GDM1 (cell line): ENCODE measurements at places on chromosomes 2 and 18.

DNA sequence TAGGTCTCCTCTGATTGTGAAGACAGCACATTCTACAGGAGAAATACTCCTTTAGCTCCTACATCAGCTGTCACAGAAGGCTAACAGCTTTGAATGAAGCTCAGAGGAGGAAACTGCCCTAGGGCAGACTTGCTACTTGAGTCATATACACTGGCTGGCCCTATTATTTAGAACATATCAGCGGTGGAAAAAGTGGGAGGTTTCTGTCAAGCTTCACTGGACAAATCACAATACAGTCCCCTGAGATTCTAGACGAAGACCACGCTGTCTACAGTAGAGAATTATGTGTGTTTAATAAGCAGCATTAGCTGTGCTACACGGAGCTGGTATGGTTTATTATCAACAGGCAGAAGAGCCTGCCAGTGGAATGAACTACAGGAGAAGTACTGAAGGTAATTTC lies 230.9 kb upstream of the FSIP2 start:
- no peak for DNase-seq

DNA sequence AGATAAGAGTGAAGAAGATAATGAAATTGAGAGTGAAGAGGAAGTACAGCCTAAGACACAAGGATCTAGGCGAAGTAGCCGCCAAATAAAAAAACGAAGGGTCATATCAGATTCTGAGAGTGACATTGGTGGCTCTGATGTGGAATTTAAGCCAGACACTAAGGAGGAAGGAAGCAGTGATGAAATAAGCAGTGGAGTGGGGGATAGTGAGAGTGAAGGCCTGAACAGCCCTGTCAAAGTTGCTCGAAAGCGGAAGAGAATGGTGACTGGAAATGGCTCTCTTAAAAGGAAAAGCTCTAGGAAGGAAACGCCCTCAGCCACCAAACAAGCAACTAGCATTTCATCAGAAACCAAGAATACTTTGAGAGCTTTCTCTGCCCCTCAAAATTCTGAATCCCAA lies 15.7 kb downstream of the MSH6 start:
- no peak for DNase-seq

- DNase-seq, result no peak
Measured at GRCh38 chr18:54229421-54230059, 5.1 kb upstream of the MBD2 start.

GRCh38 chr2:140498360-140498759 lies 1632.5 kb downstream of the LRP1B start:
- DNase-seq, result no peak

DNA sequence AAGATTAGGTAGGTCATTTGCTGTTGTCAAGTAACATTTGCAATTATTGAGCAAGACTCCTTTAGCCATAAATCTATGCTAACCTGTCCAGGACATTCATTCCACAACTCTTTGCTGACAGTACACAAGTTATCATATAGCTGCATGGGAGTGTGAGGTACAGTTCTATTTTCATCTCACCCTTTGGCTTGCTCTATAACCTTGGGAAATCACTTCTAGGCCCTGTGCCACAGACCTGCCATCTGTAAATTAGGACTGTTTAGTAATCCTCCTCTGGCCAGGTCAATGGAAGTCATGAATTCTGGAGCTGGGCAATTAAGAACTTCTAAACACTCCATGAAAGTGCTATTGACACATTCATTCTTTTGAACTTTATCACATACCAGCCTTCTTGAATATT lies 34.6 kb upstream of the PAIP2B start:
- no peak for DNase-seq

DNA sequence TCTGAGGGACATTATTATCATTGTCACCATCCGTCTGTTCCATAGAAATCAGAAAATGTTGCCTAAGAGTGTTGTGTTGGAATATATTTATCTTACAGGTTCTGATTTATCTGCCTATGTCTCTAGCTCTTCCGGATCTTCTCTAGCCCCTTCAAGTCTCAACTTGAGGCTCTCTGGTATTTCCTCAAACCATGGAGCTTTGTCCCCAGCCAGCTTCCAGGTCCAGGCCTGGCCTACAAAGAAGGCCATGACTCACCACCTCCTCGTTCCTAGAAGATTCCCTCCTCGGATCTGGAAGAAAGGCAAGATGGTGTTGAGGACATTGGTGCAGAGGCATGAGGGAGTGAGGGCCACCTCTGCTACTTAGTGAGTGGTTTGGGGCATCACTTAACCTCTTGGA lies 122.1 kb upstream of the TRIB2 start:
- DNase-seq, result no peak

- no peak for DNase-seq
Measured at GRCh38 chr2:137172162-137172561, 406.8 kb downstream of the THSD7B start.

DNA sequence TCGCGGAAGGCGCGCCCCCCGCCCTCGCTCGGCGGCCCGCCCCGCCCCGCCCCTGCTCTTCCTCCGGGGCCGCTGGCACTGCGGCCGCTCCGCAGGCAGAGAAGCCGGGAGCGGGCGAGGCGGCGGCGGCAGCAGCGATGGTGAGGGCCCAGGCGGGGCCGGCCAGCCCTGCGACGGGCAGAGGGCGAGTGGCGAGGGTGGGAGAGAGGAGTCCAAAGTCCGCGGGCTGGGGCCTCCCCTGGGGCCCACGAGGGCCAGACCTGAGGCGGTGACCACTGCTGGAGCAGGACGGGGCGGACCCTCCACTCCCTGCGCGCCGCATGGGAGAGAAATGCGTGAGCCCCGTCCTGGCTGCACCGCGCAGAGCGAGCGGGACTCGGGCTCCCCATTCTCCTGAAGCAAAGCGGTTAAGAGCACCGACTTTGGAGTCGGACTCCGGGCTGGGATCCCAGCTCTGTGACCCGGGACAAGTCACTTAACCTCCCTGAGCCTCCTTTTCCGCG lies at the start of gene VAMP5:
TSS of gene VAMP5 (plus strand) at position 78 of the 503 bp plus-strand sequence. CDS start at position 138, 60 bp downstream.
- DNase-seq, result no peak

GRCh38 chr2:134384131-134384530 lies 130.3 kb downstream of the MGAT5 start:
- DNase-seq, result no peak

GRCh38 chr2:142756430-142756829 lies 121.0 kb upstream of the KYNU start:
- no peak for DNase-seq

DNA sequence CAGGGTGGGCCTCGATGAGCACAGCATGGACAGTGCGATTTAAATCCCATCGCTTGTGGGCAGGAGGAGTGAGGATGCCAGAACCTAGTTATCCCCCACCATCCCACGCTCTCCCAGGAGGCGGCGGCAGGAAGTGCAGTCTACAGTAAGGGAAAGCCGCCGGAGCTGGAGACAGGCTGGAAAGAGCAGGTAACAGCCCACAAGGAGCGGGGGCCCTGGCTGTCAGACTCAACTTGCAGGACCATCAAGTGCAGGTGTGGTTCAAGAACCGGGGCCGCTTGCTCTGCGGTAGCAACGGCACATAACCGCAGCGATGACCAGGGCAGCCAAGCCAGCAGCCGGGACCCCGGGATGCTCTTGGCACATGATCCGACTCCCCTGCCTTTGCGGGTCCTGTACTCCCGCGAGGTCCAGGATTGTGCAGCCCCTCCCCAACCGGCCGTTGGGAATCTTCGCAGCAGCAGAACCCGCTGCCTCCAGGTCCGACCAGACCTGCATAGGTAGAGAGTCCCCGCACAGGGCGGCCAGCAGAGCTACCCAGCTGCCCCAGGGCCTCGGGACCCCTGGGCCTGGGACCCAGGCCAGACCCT lies 82.1 kb downstream of the BIN1 start:
- no peak for DNase-seq

DNA sequence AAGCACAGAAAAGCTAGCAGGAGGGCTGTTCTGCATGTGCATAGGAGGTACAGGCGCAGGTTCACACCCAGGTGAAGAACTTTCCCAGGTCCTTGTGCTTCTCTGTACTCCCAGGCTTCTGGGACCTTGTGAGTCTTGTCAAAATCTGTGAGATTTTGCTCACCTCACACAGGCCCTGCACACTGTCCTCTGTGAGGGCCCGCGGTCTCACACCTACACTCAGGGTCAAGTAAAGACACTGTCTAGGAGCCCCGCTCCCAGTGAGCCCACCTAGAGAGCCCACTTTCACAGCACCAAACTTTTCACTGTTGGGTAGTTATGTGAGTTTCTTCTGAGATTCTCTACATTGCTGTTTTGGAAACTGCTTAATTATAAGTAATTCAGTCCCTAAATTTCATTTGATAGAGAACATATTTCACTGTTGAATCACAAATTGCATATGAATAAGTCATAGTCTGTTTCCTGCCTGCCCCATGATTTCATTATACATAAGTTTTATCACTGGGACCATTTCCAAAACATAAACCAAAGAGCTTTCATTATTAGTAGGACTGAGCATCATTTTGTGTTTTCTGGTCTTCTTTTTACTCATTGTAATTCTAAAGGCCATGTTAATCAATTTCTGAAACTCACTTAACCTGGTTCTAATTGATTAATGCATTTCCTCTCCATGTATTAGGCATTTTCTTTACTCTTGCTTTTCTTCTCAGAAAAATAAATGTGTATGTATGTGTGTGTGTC lies 234.2 kb upstream of the SPOPL start:
- no peak for DNase-seq

GRCh38 chr2:139411236-139411635 lies 631.0 kb upstream of the NXPH2 start:
- DNase-seq, result peak; percentile 46

- DNase-seq, result no peak
Measured at GRCh38 chr2:13686262-13686661, 946.3 kb upstream of the LRATD1 start.

GRCh38 chr2:17518212-17519154 lies at the start of gene RAD51AP2:
RAD51AP2 (minus strand) TSS chr2:17518440; CDS start chr2:17518415, 25 bp downstream.
- no peak for DNase-seq

- DNase-seq, result no peak
Measured at GRCh38 chr18:72542342-72542741, 1.8 kb downstream of the CBLN2 start.

GRCh38 chr2:162710287-162710890 lies 128.2 kb downstream of the KCNH7 start:
- DNase-seq, result no peak

DNA sequence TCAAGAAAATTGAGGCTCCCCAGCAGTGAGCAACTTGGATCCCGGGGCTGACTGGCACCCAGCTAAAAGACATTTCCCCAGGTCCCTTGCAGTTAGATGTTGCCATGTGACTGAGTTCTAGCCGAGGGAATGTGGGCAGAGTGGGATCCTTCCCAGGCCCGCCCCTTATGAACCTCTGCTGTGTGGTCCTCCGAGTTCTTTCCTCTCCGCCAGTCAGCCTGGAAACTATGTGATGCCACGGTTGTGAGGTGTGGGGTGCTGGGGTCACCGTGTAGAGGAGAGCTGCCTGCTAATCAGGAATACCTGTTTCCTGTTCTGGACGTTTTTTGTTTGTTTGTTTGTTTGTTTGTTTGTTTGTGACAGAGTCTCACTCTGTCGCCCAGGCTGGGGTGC lies 45.5 kb downstream of the TMEM37 start:
- no peak for DNase-seq

DNA sequence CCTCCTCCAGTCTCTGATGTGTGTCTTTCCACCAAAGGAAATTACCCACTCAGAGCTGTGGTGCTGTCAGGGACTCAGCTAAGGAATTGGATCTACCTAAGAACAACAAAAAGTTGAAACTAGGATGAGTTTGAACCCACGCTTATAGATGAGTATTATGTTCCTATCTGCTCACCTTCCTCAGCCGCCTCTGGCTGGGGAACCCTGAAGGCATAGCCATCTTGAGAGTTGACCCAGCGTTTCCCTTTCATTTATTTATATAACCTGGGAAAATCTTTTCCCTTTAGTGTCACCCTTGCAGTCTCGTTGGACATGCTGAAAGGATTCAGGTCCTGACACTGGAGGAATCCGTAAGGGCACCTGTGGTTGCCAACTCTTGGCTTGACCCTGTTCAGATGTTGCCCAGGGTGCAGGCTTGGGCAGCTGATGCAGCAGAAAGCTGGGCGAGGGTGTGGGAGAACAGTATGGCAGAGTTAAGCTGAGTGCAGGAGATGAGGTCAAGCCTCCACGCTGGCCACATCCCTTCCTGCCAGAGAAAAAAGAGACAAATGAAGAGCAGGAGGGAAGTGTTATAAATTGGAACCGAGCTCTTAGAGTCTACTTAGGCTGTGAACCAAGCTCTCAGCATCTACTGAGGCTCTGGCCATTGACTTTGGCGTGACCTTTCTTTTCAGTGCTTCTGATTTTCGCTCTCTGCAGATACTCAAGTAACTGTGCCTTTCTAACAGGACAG lies 1.9 kb downstream of the CDH20 start:
- no peak for DNase-seq

DNA sequence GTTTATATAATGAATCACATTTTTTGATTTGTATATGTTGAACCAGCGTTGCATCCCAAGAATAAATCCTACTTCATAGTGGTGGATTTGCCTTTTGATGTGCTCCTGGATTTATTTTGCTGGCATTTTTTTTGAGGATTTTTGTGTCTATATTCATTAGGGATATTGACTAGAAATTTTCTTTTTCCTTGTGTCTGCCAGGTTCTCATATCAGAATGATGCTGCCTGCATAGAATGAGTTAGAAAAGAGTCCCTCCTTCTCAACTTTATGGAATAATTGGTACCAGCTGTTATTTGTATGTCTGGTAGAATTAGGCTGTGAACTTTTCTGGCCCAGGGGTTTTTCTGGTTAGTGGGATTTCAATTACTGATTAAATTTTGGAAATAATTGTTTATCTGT lies 457.4 kb upstream of the DSEL start:
- DNase-seq, result no peak

DNA sequence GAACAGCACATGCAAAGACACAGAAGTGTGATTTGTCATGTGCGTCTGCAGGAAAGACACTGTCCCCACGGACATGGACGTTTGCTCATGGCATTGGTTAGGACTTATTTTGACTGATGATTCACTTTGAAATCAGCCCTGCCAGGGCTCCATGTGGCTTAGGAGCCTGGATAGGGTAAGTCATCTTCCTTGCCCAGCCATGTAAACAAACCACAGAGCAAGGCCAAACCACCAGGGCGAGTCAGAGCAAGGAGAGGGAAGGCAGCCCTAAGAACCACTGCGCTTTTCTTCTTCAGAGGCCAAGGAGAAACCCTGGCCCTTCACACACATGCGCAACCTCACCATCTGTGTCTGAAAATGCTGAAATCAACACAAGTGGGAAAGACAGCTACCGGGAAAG lies 88.8 kb downstream of the GFPT1 start:
- DNase-seq, result peak; percentile 34

DNA sequence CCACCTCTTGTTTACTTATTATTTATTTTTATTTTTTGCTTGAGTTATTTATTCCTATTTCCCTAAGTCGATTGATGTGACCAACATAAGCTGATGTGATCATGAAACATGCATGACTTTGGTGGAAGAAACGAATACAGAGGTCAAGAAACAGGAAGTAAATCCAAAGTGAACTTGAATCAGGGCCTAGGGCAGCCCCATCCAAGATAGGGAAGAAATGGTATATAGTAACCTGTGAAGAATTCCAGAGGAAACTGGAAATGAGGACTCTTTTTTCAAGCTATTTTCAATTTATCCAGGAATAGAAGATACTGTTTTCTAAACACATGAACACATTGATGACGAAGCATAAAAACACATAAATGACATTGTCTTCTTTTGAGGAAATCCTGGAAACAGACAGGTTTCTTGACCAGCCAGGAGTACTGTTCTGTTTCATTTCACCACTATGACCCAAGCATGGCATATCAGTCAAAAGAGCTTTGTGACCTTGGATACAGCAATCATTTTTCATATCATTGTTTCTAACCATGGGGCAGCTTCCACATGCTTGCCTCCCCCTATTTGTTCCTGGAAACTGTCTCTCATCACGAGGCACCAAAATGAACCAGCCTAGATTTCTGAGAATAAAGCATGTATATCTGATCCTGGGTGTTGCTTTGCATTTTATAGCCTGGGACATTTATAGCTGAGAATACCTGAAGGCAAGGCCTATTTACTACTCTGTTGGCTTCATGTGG lies 9.1 kb upstream of the LCLAT1 start:
- DNase-seq, result no peak
